ENCODE measurements at places on chromosomes 7 and 10.

DNA sequence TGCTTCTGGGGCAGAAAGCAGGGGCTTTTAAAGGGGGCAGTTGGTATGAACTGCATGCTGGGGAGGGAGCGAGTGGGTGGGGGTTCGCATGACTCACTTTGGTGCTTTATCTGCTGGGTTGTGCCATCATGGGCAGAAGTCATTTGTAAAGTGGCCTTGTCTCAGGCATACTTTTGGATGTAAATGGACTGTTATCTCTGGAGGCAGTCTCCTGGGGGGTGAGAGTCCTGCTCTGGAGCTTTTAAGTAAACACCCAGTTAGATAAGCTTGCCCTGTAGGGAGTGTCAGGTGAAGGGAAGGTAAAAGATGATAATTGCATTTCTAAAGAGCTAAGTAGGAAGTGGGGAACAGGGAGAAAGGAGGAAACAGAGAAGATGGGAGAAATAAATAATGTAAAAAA, 1.6 kb upstream of the GSTO1 start:
- no peak for DNase-seq

DNA sequence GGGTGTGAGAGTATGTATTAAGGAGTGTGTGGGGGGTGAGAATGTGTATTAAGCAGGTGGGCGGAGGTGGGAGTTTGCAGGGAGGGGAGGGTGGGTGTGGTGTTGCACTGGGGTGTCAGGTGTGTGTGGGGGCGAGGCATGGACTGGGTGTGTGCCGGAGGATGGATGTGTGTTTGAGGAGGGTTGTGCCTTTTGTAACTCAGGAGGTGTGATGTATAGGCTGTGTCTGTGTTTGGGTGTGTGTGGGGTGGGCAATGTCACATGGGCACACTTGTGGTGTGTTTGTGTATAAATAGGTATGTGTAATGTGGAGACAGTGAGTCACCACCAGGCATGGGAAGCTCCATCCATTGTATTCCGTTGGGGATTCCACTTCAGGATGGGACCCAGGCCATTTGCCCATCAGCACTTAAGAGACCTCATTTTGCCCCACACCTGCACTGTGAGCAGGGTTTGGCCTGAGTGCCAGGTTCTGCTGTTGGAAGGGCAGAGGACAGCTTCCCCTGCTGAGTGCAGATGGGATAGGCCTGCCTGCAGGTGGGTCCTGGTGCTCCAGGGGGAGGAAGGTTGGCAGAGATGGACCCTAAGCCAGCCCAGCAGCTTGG, 5.8 kb downstream of the UNC5B start:
- no peak for DNase-seq

DNA sequence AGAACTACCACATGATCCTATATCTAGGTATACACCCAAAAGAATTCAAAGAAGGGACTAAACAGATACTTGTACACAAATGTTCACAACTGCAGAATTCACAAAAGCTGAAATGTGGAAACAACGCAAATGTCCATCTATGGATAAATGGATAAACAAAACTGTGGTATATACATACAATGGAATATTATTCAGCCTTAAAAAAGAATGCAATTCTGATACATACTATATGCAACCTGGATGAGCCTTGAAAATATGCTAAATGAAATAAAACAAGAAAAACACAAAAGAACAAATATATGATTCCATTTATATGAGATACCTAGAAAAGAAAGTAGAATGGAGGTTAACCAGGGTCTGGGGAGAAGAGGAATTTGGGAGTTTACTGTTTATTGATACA, 7.2 kb downstream of the FAM133B start:
- DNase-seq = no peak

- no peak for DNase-seq
Measured at GRCh38 chr10:130175074-130175473, 38.9 kb downstream of the GLRX3 start.

GRCh38 chr10:66752714-66753113, 173.1 kb upstream of the LRRTM3 start:
- DNase-seq = no peak

DNA sequence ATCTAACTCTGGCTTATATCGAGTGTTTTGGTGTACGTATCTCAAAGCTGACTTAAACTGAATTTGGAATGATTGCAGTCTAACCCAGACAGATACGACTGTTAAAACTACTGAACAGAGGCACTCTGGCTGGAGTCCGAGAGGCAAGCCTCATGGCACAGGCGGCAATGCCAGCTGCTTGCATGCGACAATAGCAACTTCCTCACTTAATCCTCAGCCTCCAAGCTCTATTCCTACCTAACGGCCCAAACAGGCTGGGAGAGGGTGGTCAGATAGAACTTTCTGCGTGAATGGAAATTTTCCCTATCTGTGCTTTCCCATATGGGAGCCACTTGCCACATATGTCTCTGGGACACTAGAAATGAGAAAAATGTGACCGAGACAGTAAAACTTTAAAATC, 292.0 kb upstream of the KLF6 start:
- DNase-seq = no peak

DNA sequence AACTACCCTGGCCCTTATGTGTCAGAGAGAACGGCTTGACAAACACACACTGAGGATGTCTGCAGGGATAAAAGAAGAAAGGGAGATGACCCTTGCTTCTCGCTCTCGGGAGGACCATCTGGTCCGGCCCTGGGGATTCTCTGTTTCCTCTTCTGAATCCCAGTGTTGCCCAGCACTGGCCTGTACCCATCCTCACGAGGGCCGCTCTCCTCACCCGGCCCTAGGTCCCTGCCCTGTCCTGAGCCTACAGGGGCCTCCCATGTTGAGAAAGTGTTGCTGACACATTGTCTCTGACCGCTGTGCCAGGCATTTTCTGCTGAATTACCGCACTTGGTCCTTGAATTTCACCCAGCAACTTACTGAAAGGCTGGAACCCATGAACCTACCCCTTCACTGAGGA, 171.9 kb upstream of the LANCL2 start:
- no peak for DNase-seq

- no peak for DNase-seq
Measured at GRCh38 chr7:157177983-157178381, 39.3 kb downstream of the UBE3C start.

- no peak for DNase-seq
Measured at GRCh38 chr7:112511451-112512202, 30.8 kb downstream of the LSMEM1 start.

DNA sequence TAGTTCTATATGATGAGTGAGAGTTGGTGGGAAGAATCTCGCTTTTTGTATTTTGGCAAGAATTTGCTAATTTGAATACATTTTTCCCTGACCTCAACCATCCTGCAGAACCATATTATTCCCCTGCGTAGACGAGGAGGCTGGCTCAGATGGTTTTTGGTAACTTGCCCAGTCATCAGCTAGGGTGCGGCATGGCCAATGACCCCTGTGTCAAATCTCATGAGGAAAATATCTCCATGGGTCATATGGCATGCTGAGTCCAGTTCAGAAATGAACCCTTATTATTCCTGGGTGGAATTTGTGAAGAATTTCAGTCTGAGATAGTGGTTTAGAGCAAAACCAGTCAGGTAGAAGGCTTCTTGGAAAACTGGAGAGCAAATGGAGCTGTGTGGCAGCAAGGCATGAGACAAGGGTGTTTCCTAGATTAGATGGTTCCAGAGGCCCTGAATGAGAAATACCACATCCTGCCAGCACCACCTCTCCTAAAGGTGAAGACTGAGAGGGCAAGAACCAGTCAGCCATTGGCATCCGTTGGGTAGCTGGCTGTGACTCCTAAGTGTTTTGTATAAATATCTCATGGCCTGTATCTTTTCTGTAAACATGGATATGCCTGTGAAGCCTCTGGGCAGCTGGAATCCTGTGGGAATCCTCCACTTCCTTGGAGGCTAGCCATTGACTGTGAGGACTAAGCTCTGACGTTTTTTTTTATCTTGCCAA, 5.8 kb upstream of the UPP1 start:
- DNase-seq = peak; percentile 36

DNA sequence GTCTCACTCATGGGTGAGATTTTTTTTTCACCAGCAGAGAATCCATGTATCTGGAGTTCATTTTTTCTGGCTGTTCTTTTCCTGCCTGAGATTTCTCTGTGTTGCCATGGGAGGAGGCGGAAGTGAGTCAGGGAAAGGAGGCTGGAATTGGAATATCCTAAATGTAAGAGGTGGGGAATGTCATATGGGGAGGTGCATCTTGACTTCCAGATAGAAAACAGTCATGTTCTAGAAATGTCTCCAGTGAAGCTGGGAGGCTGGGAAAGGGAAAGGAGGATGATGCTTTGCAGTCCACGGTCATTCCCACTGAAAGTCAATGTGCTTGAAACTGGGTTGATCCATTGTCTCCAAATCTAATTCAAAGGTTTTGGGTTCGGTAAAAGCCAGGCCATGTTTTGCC, 39.7 kb upstream of the HPS1 start:
- no peak for DNase-seq

All from CD4-positive, alpha-beta T cell treated with Interferon alpha-2 for 1 hour (primary cell).